ENCODE measurements at places on chromosomes 6 and 20.

- DNase-seq: no peak
Observed at GRCh38 chr6:136920671-136921380, 1.3 kb upstream of the SLC35D3 start.

- no peak for DNase-seq
Observed at GRCh38 chr6:2818593-2818992, 23.1 kb downstream of the SERPINB1 start.

GRCh38 chr6:105324386-105324950, 78.4 kb downstream of the PREP start:
- DNase-seq: no peak

DNA sequence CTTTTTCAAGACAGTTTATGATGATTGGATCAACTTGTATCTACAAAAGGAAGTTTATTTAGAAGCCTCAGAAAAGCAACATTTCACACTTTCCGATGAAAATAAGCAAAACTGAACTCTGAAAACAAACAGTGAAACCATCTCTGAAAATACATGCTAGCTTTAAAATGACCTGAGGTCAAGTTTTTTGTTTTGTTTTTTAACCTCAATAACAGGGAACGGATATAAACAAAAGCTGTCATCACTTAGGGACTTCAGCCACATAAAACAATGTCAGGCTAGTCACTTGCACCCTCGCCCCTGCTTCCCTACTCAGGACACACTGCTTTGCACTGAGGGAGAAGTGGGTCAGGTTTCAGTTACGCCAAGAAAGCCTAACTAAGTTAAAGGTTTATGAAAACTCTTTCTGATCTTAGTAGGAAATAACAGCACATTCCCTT, 11.6 kb downstream of the BACH2 start:
- no peak for DNase-seq

GRCh38 chr6:117520603-117521395, 38.3 kb downstream of the DCBLD1 start:
- DNase-seq: no peak

DNA sequence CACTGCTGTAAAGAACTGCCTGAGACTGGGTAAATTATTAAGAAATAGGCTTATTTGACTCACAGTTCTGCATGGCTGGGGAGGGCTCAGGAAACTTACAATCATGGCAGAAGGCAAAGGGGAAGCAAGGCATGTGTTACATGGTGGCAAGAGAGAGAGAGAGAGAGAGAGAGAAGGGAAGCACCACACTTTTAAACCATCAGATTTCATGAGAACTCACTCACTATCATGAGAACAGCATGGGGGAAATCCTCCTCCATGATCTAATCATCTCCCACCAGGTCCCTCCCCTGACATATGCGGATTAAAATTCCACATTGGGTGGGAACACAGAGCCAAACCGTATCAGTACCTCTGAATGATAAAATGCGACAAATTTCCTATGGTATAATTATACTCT, 203.9 kb upstream of the MARCKS start:
- no peak for DNase-seq

- DNase-seq: no peak
Observed at GRCh38 chr20:14189794-14190402, 147.5 kb downstream of the FLRT3 start.

GRCh38 chr6:90454836-90455427, 131.9 kb downstream of the MAP3K7 start:
- DNase-seq: no peak

GRCh38 chr6:129908858-129909257, 47.7 kb upstream of the TMEM244 start:
- no peak for DNase-seq

- peak; percentile 19 for DNase-seq
Observed at GRCh38 chr6:148559848-148560433, 186.9 kb upstream of the UST start.

DNA sequence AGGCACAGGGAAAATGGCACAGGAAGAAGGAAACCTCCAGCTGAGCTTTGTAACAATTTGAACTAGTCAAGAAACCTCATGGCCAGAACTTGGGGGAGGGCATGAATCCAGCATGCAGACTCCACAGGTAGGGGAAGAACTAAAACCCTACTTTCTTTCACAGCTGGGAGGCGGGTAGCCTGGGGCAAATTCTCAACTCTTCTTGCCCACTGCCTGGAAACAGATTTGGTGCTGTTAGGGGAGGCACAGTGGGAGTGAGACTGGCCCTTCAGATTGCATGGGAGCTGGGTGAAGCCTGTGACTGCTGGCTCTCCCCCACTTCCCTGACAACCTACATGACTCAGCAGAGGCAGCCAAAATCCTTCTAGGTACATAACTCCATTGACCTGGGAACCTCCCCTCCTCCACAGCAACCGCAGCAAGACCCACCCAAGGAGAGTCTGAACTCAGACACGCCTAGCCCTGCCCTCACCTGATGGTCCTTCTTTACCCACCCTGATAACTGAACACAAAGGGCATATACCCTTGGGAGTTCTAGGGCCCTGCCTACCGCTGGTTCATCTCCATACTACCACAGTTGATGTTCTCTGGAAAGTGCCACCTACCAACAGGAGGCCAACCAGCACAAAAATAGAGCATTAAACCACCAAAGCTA, 37.2 kb upstream of the TRIM27 start:
- no peak for DNase-seq

GRCh38 chr6:37110500-37111461, 59.2 kb upstream of the PIM1 start:
- DNase-seq: no peak

GRCh38 chr6:168165373-168165772, 86.4 kb upstream of the FRMD1 start:
- no peak for DNase-seq

DNA sequence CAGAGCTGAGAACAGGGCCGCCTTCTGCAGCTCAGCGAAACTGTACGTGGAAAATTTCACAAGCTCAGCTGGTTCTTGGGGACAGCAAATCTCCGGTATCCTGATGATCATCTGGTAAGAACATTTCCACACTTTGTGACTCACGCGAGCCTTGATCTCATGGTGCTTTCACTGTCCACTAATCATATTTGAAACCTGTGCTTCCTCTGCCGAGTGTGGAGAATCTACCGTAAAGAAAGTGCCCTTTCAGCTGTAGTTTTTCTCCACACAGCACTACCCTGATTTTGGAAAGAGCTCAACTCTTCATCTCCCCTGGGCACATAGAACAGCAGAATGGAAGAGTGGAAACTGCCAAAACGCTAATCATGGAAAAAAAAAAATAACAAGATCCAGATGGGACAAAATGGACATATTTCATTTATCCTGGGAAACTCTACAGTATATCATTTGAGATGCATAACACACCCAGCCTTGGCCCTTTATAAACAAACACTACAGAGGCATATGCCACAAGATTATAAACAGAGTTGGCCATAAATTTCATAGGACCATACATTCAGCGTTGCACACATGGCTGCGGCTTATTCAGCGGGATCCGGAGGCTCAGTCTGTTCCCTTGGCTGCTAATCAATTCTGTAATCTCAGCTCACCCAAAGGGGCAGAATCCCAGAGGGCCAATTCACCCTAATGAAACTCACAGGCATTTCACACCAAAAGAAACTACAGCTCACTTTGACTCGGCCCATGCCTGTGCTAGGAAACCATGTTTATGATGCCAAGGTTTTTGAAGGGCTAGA, 434.5 kb downstream of the HDGFL1 start:
- DNase-seq: no peak

DNA sequence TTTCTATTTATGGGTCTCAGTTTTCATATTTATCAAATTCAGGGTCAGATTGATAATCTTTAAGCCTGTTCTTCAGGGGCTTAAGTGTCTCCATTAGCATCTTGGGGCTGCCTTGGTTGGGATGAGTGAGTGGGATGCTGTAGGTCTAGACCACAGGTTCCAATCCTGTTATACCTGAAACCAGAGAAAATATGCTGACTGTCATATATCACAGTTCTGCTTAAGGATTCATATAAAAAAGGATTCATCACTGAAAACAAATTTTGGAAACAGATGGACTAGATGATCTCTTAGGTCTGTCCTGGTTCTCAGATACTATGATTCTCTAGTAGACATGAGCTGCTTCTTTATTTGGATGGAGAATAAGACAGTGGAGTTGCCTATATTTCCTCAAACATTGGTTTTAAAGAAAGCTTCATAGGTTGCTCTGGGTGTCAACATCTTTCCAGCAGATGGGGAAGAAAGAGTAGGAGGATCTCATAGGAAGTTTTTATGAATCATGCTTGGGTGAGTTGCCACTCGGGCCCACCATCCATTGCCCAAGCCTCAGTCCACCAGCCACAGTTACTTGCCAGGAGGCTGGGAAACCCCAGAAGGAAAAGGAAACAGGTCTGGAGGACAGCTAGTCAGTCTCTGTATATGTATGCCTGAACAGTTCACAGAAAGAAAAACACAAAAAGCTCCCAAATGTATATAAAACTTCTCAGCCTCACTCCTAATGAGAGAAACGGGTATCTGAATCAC, 42.9 kb upstream of the MAP7 start:
- no peak for DNase-seq

DNA sequence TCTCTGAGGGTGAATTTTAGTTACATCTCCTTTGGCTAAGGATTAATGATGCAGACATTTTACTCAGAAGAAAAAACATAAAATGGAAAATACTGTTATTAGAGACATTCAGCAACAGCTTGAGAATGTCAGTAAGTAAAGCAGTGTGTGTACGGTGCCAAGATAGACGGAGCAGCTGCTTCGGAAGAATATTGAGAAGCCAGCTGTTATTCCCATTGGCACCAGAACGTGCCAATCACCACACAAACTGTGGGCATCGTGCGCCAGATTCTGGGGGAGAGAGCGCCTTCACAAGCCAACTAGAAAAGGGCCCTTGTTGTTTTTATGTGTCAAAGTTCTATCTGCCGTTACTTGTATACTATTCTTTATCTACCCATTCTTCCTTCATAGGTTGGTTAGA, 163.4 kb downstream of the MTFR2 start:
- DNase-seq: no peak

DNA sequence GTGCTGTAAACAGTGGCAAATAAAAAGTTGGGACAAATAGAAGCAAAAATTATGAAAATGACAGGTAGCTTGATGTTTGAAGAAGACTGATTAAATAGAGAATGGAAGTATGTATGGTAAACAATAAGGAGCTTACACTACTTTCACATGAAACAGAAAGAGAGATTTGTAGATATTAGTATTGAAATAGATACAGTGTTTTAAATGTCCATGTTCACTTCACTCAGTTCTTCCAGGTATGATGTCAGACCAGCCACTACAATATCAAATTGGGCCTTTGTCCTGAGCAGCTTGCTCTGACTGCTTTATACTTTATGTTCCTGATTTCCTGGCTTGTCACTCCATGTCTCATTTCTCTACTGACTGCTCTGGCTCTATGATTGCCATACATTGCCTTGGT, 107.5 kb downstream of the CENPW start:
- no peak for DNase-seq

GRCh38 chr6:53588816-53589509, 44.1 kb upstream of the GCLC start:
- DNase-seq: no peak

GRCh38 chr6:35251949-35252348, 7.6 kb upstream of the ZNF76 start:
- DNase-seq: no peak
